Esophagus muscularis mucosa (tissue), 4 donors: ENCODE measurements at places on chromosomes 2 and 18. TPM values are rescaled to one million over a fixed set of nuclear protein-coding genes. Genes with fewer than 3 reads are reported as not detected.

GRCh38 chr2:86189782-86190416 lies 5.4 kb downstream of the IMMT start:
- no peak for DNase-seq

DNA sequence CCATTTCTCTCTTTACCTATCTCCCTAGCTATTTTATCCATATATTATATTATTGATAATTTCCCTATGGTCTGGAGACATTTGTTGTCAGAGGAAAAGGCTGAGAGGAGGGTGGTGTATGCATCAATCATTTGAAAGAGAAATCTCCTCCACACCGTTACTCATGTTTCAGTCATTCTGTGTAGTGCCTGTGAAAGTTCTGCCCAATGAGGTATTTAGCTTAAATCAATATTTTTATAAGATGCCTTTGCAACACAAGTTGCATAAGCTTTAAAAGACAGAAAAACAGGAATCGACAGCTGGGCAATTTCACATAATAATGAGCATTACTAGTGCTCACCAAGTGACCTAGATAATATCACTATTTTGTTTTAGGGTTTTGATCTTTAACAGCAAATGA lies 363.7 kb upstream of the FSIP2 start:
- DNase-seq: no peak

DNA sequence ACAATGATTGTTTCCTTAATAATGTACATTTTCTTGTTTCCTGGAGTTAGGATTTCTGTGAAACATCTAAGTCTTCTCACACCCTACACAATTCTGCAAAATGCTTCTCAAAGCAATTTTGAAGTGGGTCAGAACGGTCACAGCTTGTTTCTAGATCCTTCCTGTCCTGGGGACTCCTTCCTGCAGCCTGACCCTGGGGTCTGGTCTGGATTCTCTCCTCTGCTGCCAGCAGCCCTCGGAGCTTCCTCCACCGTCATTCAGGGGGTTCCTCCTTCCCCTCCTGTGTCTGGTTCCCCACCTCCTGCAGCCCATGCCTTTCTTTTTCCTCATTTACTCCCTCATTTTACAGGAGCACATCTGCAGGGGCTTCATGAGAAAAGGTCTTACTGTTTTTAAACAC lies 322.1 kb downstream of the AGPS start:
- no peak for DNase-seq

GRCh38 chr2:113253453-113253852 lies 25.3 kb downstream of the PAX8 start:
- no peak for DNase-seq

- DNase-seq: no peak
Observed at GRCh38 chr2:82199493-82199852, 1894.9 kb upstream of the LRRTM1 start.

- no peak for DNase-seq
Observed at GRCh38 chr2:238563551-238563950, 136.8 kb downstream of the ASB1 start.

The UGT1A3 gene
- not detected for total RNA-seq

The KIF3C gene
- 14.3 TPM for total RNA-seq
